CD4-positive, alpha-beta T cell (primary cell): ENCODE measurements at places on chromosomes 12 and 14. TPM values are rescaled to one million over a fixed set of nuclear protein-coding genes. Genes with fewer than 3 reads are reported as not detected.

TMEM179 gene
- total RNA-seq: not detected

NYNRIN gene
- total RNA-seq: 0.08 TPM

OR4E1 gene
- not detected for total RNA-seq

LHX5 gene
- not detected for total RNA-seq

USP5 gene
- total RNA-seq: 31.8 TPM

FAR2 gene
- total RNA-seq: 1.6 TPM

WNT1 gene
- 2.7 TPM for total RNA-seq

ASIC1 gene
- total RNA-seq: 1.5 TPM

AKAP6 gene
- 2.0 TPM for total RNA-seq

CPM gene
- total RNA-seq: 1.9 TPM

FBRSL1 gene
- 75.8 TPM for total RNA-seq

MGST1 gene
- total RNA-seq: 1.4 TPM

GLT8D2 gene
- total RNA-seq: not detected

HAL gene
- 0.25 TPM for total RNA-seq

DBX2 gene
- total RNA-seq: not detected

USP44 gene
- 1.3 TPM for total RNA-seq

CCDC38 gene
- total RNA-seq: not detected

FITM1 gene
- total RNA-seq: 1.5 TPM

EML1 gene
- 0.59 TPM for total RNA-seq

LTBP2 gene
- total RNA-seq: 0.47 TPM

MSRB3 gene
- total RNA-seq: 0.17 TPM

ANKS1B gene
- 0.16 TPM for total RNA-seq

PGF gene
- total RNA-seq: 0.11 TPM

C3AR1 gene
- 1.4 TPM for total RNA-seq
